ENCODE measurements at places on chromosomes 3 and 15.

DNA sequence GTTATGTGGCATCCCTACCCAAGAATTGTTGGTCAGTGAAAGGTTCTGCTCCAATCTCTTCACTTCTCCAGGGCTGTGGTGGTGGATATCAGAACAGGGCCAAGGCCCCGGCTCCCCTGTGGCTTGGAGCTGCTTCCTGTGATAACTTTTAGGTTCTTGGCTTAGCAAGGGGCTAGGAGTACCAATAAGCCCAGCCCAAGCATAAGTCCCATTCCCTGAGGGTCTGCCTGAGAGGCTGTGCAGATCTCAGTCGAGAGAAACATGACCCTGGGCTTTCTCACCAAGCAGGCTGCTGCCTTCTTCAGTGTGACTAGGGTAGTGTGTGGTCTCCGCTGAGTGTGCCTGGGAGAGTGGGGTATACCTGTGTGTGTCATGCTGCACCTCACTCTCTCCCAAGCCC, 7.1 kb downstream of the CLK3 start:
- DNase-seq = no peak
- peaks cover 94% of the 10 kb centered on the region for H3K36me3 ChIP-seq
- H3K27me3 ChIP-seq = no peaks in the 10 kb centered on the region
- H3K4me1 ChIP-seq = peaks cover 49% of the 10 kb centered on the region

GRCh38 chr15:77526595-77527163, 106.0 kb downstream of the HMG20A start:
- no peak for DNase-seq
- H3K4me3 ChIP-seq = no peak overlapping the region
- no peaks in the 10 kb centered on the region for H3K4me1 ChIP-seq
- H3K27me3 ChIP-seq = no peaks in the 10 kb centered on the region

GRCh38 chr3:4478261-4478660, 11.2 kb upstream of the SUMF1 start:
- no peak overlapping the region for H3K4me3 ChIP-seq
- no peaks in the 10 kb centered on the region for H3K36me3 ChIP-seq
- peak; percentile 13 for DNase-seq
- H3K4me1 ChIP-seq = no peaks in the 10 kb centered on the region
- H3K27me3 ChIP-seq = no peaks in the 10 kb centered on the region

DNA sequence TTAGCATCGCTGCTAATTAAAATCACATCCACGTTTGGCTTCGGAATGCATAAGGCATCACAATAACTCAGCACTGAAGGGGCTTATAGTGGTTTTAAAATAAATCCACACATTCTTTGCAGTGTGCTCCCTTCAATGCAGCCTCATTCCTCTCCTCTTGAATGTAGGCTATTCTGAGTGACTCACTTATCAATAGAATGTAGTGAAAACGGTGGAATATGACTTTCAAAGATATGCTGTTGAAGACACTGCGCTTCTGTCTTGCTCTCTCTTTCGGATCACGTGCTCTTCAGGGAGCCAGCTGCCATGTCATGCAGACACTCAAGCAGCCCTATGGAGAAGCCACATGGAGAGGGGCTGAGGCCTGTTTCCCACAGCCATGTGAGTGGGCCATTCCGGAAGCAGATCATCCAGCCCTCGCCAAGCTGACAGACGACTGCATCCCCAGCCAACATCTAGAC, 87.4 kb downstream of the CRYGS start:
- no peak for DNase-seq
- H3K27me3 ChIP-seq = no peaks in the 10 kb centered on the region
- H3K4me3 ChIP-seq = no peak overlapping the region
- H3K27ac ChIP-seq = no peak overlapping the region

- DNase-seq = no peak
- no peak overlapping the region for H3K4me3 ChIP-seq
- peaks cover 3% of the 10 kb centered on the region for H3K36me3 ChIP-seq
- no peaks in the 10 kb centered on the region for H3K27me3 ChIP-seq
- no peaks in the 10 kb centered on the region for H3K4me1 ChIP-seq
Measured at GRCh38 chr15:34349769-34350168, 6.7 kb downstream of the NUTM1 start.

DNA sequence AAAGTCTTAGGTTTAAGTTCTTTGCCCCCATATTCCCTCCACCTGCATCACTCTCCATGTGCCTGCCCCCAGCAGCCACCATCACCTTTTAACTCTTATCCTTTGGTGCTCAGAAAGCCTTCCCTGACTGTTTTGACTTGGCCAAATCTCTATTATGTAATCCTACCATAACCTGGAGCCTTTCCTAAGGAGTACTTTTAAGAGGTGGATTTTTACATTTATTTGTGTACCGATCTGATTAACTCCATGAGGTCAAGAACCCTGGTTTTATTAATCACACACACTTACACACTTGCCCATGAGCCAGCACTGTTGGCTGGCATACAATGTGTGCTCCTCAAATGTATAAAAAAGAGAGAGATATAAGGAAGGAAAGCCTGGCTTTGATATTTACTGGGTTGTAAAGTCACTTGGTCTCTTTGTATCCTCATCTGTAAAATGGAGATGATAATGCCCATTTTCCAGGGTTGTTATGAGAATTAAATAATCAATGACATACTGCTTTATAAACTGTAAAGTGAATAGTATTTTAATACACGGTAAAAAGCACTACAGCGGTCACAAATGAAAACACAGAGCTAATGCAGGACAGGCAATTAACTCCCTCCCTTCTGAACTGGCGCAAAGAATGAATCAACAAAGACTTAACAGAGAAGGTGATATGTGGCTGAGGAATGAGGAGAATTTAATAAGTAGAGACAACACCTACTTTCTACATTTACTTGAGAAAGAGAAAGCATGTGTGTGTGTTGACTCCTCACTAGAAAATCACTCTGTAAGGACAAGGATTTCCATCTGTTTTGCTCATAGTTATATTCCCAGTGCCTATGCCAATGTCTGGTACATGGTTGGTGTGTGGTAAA, 45.4 kb downstream of the ATP13A4 start:
- H3K4me3 ChIP-seq = no peak overlapping the region
- DNase-seq = no peak
- H3K36me3 ChIP-seq = no peaks in the 10 kb centered on the region

DNA sequence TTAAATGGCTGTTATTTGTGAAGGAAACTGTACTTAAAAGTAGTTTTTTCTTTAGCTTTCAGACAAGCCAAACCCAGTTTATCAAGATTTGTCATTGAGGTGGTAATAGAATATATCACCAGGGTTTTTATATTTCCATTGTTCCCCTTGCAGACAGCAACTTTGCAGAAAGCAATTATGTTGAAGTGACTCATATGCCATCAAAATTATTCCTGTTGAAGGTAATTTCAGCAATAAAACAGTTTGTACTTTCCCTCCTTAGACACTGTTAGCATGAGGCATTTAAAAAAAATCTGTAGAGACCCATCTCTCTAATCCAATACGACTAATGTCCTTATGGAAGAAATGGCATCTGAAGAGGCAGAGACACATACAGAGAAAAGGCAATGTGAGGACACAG, 219.0 kb downstream of the NFKBIZ start:
- DNase-seq = no peak
- H3K27me3 ChIP-seq = no peaks in the 10 kb centered on the region
- H3K27ac ChIP-seq = no peak overlapping the region
- H3K4me3 ChIP-seq = no peak overlapping the region
- no peaks in the 10 kb centered on the region for H3K4me1 ChIP-seq
- no peaks in the 10 kb centered on the region for H3K36me3 ChIP-seq

DNA sequence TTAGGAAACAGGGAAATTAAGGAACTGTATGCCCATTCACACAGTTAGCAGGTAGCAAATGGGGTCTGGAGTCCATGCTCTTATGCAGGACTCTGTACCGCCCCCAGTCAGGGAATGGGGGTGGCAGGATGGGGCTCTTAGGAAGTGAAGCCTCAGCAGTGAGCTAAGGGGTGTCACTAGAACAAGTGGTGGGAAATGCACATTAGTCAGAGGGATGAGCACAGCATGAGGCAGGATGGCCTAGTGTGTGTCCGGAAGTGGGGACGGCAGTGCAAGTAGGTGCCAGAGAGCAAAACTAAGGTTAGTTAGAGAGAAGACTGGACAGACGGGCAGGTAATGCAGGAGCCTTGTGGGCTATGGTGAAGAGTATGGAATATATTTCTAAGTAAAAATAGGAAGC, 60.7 kb downstream of the ST3GAL6 start:
- no peaks in the 10 kb centered on the region for H3K36me3 ChIP-seq
- H3K4me1 ChIP-seq = no peaks in the 10 kb centered on the region
- no peak for DNase-seq
- H3K4me3 ChIP-seq = no peak overlapping the region

DNA sequence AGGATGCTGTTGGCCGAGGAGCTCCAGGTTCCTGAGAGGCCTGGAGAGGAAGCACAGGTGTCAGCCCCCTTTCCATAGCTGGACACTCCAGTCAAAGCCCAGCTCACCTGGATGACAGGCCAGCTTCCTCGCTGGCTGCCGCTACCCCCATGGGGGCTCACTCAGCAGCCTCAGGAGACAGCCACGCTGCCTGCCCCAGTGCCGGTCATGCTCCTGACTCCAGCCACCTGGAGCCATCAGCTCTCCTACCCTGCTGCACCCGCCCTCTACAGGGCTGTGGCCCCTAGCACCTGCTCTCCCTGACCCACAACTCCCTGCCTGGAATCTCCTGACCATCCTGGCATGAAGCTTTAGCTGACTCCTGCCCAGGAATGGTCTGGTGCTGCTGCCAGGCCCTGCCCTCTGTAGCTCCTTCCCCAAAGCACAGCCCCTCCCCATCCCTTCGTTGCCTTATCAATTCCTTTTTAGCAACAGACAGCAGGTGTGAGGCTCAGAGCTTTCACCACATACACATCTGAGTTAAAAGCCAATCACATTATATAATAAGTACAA, 94.2 kb downstream of the NUP210 start:
- no peak overlapping the region for H3K4me3 ChIP-seq
- peaks cover 99% of the 10 kb centered on the region for H3K36me3 ChIP-seq
- peak overlapping the region; percentile 8 for H3K27ac ChIP-seq
- H3K4me1 ChIP-seq = no peaks in the 10 kb centered on the region
- DNase-seq = no peak

- no peak for DNase-seq
- H3K27ac ChIP-seq = no peak overlapping the region
- no peaks in the 10 kb centered on the region for H3K36me3 ChIP-seq
- H3K27me3 ChIP-seq = no peaks in the 10 kb centered on the region
- peaks cover 17% of the 10 kb centered on the region for H3K4me1 ChIP-seq
- H3K4me3 ChIP-seq = no peak overlapping the region
Measured at GRCh38 chr3:115655761-115656282, 32.5 kb downstream of the GAP43 start.

DNA sequence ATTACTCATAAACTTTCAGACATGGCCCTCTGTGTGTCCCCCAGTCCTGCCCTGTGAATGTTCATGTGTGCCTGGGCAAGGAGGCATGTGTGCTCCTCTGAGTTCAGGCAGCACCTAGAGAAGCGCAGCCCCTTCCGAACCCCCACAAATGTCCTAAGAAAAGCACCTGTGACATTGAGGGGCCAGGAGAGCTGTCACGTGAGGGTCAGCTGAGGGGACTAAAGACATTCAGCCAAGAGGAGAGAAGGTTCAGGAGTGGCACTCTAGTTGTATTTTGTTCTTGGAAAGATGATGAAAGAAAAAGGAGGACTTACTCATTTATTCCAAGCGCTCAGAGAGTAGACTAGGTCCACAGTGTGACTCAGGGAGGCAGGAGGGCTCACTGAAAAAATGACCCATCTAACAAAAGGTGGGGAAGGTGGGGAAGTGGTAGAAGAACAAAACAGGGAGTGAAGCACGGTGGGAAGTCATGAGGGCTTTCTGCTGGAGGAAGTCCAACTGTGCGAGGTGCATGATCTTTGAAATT, 28.1 kb upstream of the ELP6 start:
- DNase-seq = no peak
- no peak overlapping the region for H3K4me3 ChIP-seq
- no peaks in the 10 kb centered on the region for H3K36me3 ChIP-seq
- no peaks in the 10 kb centered on the region for H3K27me3 ChIP-seq
- H3K4me1 ChIP-seq = no peaks in the 10 kb centered on the region

DNA sequence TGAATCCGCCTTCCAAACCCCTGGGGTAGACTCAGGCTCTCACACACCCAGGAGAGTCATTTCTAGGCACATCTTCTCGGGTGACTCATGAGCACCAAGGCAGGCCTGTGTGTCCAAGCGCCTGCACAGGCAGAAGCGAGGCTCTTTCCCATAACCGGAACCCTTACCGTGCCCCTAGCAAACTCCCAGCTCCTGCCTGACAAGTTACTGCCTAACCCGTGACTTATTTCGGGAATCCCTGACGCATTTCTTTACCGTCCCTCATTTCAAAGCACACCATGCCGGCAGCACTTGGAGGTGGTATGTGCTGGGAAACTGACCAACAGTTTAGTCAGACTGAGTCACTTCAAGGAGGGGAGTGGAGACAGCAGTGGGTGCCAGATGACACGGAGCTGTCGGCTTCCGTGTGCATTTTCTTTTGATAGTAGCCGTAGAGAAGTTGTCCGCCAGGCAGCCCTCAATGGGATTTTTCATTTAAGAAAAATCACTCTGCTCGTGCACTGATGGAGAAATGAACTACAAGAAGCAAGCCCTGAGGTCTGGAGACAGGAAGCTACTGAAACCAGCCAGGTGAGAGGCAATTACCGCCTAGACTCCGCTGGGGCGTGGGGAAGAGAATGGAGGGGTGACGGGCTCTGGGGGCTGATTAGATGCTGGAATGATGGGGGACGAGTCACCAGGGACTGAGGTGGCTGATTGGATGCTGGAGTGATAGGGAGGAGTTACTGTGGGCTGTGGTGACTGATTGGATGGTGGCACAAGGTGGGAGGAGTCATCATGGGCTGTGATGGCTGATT, 17.3 kb upstream of the HRH1 start:
- DNase-seq = no peak
- H3K4me3 ChIP-seq = no peak overlapping the region
- H3K4me1 ChIP-seq = peaks cover 5% of the 10 kb centered on the region
- no peaks in the 10 kb centered on the region for H3K27me3 ChIP-seq
- H3K36me3 ChIP-seq = no peaks in the 10 kb centered on the region

DNA sequence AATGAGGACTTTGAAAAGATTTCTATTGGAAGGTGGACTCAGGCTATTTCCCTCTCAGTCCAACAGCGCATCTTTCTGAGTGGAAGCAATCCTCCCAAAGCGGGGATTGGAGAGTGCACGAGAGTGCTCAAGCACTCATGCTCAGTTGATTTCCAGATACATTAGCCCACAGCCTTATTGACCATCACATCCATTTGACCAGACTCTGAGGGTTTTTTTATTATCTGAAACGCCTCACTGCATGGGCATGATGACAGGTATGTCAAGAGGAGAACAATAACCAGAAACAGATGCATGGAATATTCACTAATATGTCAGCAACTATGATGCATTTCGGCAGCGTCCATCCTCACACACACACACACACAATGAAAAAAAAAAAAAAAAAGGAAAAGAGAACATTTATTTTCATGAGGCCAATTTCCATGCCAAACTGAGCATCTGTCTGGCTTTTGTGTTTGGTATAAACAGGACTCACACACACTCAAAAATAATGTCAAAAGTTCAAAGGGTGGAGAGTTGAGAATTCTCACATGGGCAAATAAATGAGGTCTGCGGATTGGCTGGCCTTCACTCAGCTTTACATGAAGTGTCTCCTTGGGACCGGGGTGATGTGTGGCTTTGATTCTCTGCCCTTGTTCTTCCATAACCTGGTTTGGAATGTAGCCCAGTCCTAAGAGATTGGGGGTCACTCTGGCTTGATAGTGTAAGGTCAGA, 371.6 kb downstream of the MCTP2 start:
- no peak overlapping the region for H3K4me3 ChIP-seq
- no peaks in the 10 kb centered on the region for H3K36me3 ChIP-seq
- peaks cover 5% of the 10 kb centered on the region for H3K4me1 ChIP-seq
